ENCODE measurements at places on chromosomes 16 and 17.
A peak's percentile ranks its signal among the peaks of the same experiment; 100 is the strongest.

- DNase-seq = no peak
Observed at GRCh38 chr17:8728971-8729370, 15.7 kb downstream of the CCDC42 start.

GRCh38 chr16:25138130-25138529 lies 26.6 kb downstream of the LCMT1 start:
- no peak for DNase-seq

- DNase-seq = no peak
Observed at GRCh38 chr16:76571755-76572154, 294.6 kb downstream of the CNTNAP4 start.

DNA sequence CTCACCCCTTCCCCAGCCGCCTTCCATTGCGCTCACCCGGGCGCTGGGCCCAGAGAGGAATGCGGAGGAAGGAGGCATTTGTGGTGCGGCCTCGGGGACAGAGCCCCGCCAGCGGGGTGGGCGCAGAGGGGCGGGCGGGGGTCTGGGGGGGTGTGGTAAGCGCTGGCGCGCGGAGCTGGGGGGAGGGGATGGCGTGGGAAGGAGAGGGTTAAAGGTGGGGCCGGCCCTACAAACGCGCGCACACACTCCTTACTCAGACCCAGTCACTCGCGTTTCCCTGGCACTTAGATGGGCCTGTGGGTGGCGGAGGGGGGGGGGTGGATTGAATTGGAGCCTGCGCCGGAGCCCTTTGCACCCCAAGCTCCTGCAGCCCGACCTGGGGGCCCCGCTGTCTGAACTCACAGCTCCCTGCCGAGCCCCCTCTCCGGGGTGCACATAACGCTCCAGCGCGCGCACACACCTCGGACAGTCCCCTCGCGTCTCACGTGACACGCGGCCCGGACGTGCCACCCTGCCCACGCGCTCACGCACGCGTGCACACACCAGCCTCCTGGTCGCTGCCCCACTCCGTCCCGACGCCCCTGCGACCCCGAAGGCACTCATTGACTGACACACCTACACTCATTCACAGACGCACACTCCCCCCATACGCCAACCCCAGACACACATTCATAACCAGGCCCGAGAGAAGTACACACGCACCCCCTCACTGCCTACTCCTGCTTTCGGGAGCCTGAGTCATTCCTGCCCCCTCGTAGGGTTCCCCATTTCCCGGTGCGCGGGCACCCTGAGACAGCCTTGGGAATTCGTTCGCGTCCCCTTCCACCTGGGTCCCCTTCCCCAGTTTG lies 844 bp downstream of the TBKBP1 start:
- peak; percentile 73 for DNase-seq

DNA sequence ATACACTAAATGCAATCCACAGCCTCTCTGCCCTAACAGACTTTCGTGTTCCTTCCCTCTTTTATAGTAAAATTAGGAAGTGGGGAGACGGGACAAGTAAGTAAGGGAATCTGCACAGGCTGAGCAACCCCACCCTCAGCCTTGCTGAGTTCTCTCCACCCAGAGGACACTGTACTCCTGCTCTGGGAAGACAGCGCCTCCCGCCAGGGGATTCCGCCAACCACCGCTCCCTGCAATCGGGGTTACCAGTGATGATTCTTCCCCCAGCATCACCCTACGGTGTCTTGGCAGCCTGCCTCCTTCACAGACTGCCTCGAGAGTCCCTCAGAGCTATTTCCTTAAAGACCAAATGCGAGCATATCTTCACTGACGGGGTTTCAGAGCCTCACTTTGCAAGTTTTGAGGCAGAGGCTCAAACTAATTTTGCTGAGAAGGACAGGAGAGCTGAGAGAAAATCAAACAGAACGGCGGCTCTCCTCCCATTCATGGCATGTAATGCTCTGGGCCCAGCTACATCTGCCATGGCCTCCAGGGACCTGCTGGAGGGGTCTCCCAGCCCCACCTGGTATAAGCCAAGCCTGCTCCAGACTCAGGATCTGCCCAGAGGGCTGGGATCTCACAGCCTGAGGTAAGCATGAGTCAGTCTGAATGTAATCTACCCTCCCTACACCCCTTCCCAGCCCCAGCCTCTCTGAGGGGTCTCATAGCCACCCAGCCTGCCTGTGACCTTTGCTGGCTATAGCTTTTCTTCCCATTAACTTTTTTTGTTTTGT lies 22.7 kb upstream of the ASGR2 start:
- DNase-seq = no peak

GRCh38 chr16:87457709-87458423 lies 35.0 kb downstream of the ZCCHC14 start:
- DNase-seq = peak; percentile 70

- no peak for DNase-seq
Observed at GRCh38 chr16:11140867-11141266, 115.1 kb downstream of the SOCS1 start.

DNA sequence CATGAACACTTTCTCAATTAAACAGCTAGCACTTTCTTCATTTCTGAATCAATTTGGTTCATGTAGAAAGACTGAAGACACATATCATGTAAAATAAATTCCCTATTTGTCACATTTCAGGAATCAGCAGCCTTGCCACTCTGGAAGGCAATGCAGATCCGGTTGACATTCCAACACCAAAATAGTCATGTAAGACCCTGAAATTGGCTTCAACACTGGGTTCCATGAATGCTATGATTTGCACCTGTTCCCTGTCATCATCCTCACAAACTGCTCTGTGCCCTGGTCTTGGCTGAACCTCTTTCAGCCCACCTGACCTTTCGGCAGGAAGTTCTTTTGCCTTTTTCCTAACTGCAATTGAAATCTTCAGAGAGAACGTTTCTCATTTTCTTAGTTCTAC lies 156.9 kb downstream of the CDH8 start:
- no peak for DNase-seq

- no peak for DNase-seq
Observed at GRCh38 chr16:73544826-73545225, 496.9 kb upstream of the ZFHX3 start.

Measured in activated T-cell treated with anti-CD3 and anti-CD28 coated beads, Interleukin-2, amount 50 U/mL, for 48 hours (primary cell).